Thoracic aorta (tissue), 2 donors: ENCODE measurements at places on chromosomes 3 and 15. TPM values are rescaled to one million over a fixed set of nuclear protein-coding genes. Genes with fewer than 3 reads are reported as not detected.

The TRPM1 gene
- total RNA-seq = not detected

The NAA80 gene
- 8.7 TPM for total RNA-seq

The CACNA2D2 gene
- total RNA-seq = 4.2 TPM

The ZBED2 gene
- total RNA-seq = not detected

The SLC9C1 gene
- total RNA-seq = not detected

The DUOX2 gene
- total RNA-seq = 0.42 TPM

The NPAP1 gene
- total RNA-seq = not detected

The CCDC54 gene
- not detected for total RNA-seq

GRCh38 chr3:73094951-73095350, 33.5 kb downstream of the EBLN2 start:
- no peak for DNase-seq

GRCh38 chr3:15924914-15925313, 127.1 kb upstream of the ANKRD28 start:
- DNase-seq = no peak

DNA sequence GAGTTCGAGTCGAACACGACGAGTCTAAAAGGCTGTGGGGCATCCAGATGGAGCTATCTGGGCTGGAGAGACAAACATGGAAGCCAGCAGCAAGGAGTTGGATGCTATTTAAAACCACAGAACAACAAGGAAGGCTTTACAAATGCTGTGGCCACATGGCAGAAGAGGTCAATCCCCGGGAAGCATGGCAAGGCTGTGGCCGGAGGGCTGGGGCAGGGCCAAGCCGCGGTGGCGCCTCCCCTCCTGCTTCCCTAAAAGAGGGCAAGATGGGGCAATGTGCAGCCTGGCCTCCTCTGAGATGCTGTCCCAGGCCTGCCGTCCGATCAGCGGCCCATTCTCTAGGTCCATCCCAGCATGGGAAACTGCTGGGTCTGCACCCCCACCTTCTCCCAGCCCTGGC, 139.1 kb downstream of the SRGAP3 start:
- DNase-seq = no peak

DNA sequence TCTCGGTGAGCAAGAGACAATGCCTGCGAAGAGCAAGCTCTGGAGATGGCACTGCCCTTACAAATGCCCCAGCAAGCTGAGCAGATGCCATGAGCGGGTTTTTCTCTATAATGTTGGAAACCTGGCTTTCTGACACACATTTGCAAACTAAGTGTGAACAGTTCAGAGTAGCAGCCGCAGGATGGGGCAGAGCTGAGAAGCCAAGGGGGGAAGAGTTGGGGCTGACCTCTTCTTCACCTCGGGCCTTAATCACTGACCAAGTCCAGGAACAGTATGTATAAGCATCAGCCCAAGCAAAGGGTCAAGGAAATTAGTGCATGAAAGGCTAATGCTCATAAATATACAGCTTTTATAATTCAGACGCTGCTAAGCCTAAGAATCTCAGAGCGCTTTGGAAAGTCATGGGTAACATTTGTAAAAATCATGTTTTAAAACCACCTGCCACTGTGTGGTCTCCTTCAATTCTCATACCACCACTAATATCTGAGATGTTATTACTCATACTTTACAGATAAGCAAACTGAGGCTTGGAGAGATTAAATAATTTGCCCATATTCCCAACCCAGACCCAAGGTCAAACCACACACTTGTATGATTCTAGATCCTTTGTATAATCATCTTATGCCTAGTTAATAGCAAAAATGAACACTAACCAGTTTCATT, 603.4 kb downstream of the FOXP1 start:
- DNase-seq = no peak

DNA sequence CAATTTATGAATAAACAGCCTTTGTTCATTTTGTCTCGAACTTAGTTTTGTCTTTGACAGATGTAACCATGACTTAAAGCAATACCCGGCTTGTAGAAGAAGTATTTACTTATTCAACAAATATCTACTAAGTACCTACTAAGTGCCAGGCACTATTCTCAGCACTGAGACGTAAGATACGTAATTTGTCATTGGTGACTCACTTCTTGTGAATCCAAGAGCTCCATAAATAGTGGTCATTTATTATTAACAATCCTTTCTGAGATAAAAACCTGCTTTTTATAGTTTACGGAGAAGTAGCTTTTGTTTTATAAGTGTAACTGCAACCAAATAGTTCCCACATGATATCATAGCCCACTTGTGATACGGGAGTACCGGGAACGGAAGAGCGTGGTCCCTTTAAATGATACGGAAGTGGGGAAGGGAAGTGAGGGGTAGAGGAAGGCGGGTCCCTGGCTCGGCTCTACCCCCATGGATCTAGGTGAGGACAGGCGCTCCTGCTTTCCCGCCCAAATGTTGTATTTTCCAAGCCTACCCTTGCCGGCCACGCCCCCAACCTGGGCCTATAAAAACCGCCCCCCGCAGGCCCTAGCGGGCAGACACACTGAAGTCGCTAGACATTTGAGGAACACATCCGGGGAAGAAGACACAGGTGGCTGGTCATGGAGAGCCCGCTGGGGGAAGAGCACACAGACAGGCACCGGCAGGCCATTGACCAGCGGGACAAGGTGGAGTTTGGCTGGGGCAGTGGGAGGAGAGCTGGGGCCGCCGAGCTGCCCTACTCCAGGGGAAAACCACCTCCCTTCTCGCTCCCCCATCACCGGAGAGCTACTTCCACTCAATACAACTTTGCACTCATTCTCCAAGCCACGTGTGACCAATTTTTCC, at the start of gene SAMMSON:
Gene SAMMSON (plus strand): TSS at position 594 of the 888 bp plus-strand sequence.
- no peak for DNase-seq

DNA sequence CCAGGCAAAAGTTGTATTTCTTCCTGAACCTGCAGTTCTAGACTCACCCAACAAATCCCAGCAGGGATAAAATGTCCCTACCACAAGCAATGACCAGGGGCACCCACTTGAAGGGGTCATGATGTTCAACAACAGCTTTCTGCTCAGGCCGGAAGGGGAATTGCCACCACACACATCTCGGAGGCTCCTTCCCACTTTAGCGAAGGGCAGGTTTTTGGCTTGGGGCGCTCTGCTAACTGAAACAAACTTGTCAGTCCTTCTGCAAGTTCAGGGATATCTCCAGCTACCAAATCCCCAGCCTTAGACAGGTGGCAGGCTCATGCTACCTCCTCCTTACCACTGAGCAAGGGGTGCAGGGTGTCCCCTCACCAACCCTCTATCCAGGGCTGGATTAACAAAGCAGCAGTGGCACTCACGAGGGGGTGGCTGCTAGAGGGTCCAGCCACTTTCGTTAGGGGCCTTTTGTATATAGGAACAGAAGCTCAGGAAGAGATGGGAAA, 2.2 kb downstream of the ADCY5 start:
- no peak for DNase-seq

GRCh38 chr3:11774296-11774877, 72.3 kb downstream of the TAMM41 start:
- no peak for DNase-seq

DNA sequence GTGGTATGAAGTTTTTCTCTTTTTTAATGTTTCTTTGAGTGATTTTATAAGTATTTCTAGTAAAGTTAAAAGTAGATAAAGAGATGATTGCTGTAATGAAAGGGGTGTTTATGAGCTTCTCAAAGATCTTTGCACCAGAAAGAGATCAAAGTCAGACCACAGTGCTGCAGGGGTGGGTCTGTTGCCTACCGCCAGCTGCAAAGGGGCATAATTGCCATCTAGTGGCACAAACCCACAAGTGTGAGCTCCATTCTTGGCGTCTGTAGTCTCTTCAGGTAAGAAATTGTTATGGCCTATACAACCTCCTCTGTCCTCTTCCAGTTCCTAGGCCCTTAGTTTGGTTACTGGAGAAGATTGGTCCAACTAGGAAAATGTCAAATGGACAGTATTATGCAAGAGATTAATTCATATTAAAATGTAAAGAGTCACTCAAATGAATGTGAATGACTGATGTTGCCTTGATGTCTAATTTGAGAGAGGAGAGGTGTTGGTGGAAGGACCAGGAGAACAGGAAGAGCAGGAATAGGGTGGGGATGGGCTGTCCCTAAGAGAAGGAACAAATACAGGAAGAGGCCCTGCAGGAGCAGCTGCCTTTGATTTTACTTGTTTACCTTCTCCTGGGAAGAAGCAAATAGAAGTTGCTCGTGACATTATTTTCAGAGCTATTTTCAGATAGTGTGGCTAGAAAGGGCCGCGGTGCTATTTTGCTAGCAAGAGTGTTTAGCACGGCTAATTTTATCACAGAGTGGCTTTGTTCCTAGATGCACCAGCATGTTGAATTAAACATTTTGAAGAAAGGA, 53.0 kb upstream of the GSK3B start:
- DNase-seq = no peak

DNA sequence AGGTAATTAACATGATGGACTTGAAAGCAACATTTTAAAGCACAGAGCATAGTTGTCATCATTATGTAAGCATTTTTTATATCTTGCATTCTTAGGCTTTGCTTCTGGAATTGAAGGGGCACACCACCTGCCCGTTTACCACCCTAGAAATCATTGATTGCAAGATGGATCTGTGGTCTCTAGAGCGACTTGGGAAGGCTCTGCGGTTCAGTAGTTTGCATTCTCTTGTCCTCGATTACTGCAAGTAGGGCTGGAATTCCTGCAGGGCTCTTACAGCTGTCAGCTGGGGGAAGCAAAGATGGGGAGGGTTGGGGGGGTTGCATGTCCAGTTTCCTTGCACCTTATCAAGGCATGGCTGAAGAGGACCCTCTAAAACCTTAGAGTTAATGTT, 56.7 kb upstream of the RNF7 start:
- DNase-seq = no peak

DNA sequence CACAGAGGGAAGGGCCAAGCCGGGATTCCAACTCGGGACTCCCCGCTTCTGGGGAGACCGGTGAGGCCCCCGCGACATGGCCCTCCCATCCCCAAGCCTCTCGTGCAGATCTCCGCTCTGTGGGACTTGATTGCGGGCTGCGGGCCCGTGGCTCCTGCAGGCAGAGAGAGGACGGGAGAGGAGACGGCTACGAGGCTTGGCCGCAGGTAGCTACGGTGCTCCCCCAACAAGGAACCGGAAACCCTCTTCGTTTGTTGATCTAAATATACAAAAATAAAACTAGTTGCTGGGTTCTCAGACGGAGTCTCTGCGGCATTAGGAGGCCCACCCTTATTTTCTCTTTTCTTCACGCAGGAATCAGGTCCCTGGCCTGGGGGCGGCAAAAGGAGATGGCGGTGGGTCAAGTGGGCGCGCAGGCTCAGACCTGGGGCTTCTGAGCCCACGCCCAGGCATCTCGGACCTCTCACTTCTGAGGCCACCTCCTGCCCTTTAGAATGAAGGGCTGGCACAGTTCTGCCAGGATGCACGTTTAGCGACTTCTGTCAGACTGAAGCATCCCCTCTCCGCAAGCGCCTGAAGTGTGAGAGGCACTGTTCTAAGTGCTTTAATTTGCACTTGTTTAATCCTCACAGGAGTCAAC, 10.9 kb downstream of the GNB5 start:
- no peak for DNase-seq
